Stimulated activated CD4-positive, alpha-beta T cell treated with anti-CD3 and anti-CD28 coated beads, Interleukin-1b, Interleukin-23, amount 100 ng/mL, for 1 hour (primary cell): ENCODE measurements at places on chromosomes 13 and 19.

- no peak for DNase-seq
Measured at GRCh38 chr13:34756136-34756535, 185.9 kb upstream of the NBEA start.

GRCh38 chr19:831407-832369, 4.1 kb downstream of the AZU1 start:
- no peak for DNase-seq

DNA sequence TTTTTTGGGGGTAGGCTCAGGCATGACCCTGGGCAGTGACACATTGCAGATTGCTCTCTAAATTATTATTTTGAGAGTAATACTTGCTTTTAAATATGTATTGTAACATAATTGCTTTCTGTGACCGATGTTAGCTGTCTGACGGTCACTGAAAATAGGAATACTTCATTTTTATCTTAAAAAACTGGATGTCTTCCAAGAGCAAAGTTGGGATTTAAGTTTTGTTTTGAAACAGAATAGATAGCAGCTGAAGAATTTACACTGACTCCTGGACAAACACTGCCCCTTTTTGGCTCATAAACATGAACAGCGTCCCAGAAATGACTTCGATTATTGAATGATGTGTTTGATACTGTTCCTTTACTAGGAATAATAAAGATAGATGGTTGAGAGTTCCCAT, 535.9 kb downstream of the GPC5 start:
- DNase-seq, result no peak

- peak; percentile 14 for DNase-seq
Measured at GRCh38 chr19:4759388-4760284, 31.9 kb upstream of the FEM1A start.

- no peak for DNase-seq
Measured at GRCh38 chr13:27822873-27823311, 30.6 kb downstream of the GSX1 start.

DNA sequence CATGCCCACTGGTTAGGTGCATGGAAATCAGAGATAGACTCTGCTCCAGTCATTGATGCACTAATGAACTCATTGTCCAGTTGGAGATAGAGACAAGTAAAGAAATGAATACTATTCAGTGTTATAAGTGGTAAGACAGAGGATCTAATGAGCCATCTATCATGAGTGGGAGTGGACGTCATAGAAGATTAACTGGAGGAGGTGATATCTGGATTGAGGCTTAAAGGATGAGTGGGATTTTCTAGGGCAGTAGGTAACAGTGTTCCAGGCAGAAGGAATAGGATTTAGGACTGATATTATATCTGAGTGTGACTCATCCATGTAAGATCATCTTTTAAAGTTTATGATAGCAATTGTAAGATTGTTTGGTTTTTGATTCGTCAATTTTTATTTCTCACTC, 152.2 kb upstream of the CSNK1A1L start:
- no peak for DNase-seq

- no peak for DNase-seq
Measured at GRCh38 chr13:21435687-21436151, 23.4 kb downstream of the ZDHHC20 start.

- DNase-seq, result no peak
Measured at GRCh38 chr19:49727217-49728030, 35.7 kb downstream of the TSKS start.

DNA sequence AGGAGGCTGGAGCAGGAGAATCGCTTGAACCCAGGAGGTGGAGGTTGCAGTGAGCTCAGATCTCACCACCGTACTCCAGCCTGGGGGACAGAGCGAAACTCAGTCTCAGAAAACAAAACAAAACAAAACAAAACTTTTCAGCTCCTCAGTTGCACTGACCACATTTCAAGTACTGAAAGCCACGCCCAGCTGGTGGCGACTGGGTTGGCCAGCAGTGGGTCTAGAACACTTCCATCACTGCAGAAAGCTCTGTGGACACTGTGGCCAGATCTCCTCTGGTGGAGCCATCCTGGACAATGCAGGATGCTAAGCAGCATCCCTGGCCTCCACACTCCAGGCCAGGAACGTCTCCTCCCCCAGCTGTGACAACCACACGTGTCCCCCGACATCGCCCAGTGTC, 21.1 kb downstream of the TLE2 start:
- no peak for DNase-seq

- DNase-seq, result no peak
Measured at GRCh38 chr13:45289936-45290563, 50.9 kb downstream of the TPT1 start.

DNA sequence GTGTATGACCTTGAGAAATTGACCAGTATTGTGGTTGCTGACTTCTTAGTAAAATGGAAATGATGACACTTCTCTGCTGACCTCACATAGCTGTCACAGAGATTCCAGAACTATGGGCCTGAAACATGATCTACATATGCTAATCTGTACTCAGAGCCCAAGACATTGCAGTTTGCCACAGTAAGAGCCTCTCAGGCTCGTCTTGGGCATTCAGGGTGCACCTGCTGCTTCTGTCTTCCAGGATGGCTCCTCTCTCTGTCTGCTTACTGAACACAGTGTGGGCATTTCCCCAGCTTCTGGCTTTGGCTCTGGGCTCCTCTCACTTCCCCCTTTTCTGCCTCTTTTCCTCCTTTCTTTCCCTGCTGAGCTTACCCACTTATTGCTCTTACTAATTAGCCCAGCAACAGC, 22.3 kb upstream of the SLC46A3 start:
- no peak for DNase-seq

DNA sequence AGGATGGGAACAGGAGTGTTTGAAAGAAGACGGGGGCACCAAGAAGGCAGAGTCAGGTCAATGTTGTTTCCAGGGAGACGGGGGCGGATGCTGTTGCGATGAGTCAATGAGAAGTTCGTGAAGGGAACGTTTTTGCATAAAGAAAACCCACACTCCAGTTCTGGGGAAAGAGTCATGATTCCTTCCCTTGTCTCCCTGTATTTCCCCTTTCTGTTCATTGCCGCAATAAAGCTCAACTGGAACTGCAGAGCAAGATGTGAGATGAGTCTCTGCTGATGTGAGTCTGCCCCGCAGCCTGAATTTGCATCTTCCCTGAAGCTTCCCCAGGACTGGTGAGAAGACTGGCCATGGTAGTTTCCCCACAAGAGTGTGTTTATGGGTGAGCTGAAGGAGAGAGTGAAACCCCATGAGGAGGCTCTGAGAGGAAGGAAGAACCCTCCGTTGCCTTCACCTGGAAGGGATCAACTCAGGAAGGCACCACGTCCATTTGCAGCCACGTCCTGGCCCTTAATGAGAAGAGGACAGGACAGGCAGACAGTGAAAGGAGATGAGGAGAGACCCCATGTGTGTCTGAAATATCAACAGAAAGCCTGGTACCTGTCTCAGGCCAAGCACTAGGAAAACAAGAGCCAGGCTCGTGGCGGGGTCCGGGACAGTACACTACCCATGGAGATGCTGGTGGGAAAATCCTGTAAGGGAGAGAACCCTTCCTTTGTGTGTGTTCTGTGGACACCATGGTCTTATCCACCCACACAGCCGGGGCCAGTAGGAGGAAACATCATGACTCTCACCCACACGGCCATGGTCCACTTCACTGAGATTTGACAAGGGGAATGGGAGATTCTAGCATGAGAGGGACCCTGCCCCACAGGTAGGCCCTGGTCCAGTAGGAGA, 13.7 kb downstream of the LILRA1 start:
- DNase-seq, result no peak

- DNase-seq, result no peak
Measured at GRCh38 chr19:15292847-15293582, 39.3 kb downstream of the BRD4 start.

- DNase-seq, result no peak
Measured at GRCh38 chr13:23751195-23751594, 138.0 kb downstream of the MIPEP start.

GRCh38 chr19:55251341-55252081, 7.3 kb downstream of the PPP6R1 start:
- DNase-seq, result no peak

GRCh38 chr19:37932985-37933936, 26.3 kb downstream of the SIPA1L3 start:
- no peak for DNase-seq

GRCh38 chr19:3201911-3202310, 16.2 kb downstream of the NCLN start:
- DNase-seq, result no peak

DNA sequence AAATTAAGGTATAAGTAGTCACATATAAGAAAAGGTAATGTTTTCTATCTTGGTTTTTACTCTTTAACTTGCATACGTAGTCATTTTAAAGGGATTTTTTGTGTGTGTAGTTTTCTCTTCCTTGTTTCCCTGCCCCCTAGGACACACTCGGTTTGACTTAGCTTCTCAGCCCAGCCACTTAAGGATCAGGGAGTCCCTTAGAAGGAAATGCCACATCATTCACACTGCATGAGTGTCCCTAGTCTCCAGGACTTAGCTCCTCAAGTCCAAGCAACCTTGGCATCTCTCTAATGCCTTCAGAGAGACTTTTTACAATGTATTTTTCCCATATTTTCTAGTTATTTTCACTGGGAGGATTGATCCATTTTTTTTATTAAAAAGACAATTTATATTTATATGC, 1407.7 kb downstream of the EFNB2 start:
- DNase-seq, result no peak

DNA sequence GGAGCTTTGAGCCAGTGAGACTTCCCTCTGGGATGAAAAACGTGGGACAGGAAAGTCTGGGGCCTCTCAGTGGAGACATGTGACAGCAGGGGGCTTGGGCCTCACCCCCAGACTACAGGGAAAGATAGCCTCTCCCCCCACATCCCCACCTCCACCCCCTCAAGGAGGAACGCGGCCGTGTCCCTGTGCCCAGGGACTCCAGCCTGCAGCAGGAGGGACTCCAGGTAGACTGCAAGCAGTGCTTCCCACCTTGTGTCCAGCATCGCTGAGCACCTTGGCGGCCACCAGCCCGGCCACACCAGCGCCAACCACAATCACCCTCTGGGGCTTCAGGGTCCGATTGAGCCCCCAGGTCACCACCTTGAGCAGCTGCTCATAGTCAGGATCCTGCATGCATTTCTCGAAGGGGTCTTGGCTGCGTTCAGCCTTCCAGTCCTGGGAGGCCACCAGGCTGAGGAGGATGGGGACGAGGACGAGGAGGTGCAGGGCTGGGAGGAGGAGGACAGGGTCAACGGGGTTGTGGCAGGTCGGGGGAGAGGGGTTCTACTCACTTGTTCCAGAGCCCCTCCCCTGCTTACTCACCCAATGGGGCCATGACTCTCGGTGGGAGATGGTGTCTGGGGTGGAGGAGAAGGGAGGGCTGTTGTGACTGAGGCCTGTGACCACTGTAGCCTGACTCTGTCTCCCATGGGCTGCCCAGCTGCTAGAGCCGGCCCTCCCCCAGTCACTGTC, 955 bp downstream of the IL4I1 start:
- DNase-seq, result no peak

DNA sequence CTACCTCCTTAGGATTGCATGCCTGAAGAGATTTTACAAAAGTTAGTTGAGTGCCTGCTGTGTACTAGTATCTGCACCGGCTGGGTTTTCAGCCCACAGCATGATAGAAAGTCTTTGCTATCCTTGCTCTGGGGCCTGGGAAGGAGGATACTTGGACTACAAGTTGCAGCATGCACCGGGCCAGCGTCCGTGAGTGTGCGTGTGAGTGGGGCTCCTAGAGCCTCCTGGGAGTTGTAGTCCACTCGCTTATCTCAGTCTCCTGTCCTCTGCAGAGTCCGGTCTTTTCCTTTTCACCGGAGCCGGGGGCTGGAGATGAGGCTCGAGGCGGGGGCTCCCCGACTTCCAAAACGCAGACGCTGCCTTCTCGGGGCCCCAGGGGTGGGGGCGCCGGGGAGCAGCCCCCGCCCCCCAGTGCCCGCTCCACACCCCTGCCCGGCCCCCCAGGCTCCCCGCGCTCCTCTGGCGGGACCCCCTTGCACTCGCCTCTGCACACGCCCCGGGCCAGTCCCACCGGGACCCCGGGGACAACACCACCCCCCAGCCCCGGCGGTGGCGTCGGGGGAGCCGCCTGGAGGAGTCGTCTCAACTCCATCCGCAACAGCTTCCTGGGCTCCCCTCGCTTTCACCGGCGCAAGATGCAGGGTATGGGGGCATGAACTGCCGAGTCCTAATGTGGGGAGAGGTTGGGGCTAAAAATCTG, 20.6 kb downstream of the BRSK1 start:
- DNase-seq, result no peak

GRCh38 chr13:44969551-44970484, 19.5 kb downstream of the NUFIP1 start:
- DNase-seq, result no peak

DNA sequence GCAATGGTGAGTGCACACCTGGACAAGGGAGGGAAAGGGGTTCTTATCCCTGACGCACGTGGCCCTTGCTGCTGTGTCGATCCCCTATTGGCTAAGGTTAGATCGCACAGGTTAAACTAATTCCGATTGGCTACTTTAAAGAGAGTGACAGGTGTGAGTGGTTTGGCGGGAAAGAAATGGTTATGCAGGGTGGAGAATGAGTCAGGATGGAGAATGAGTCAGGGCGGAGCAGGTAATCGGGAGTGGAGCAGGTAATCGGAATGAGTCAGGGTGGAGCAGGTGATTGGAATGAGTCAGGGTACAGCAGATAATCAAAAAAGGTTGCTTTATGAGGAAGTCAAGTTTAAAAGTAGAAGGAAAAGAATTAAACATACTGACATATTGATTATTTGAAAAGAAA, 24.4 kb upstream of the SIAH3 start:
- no peak for DNase-seq

- no peak for DNase-seq
Measured at GRCh38 chr19:35031072-35031881, 1.0 kb downstream of the SCN1B start.

DNA sequence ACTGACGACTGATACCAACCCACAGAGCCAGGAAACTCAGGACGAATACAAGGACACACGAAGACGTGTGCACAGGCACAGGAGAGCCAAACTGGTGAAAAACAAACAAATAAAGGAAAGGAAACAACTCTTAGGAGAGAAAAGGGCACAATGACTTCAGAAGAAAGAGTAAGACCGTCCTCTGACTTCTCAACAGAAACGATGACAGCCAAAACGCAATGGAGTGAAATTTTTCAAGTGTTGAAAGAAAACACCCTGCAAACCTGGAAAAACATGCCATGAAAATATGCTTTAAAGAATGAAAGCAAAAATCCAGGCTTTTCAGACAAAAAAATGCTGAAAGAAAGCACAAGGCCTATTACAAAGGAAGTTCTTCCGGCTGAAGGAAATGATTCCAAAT, 24.6 kb upstream of the PLPP2 start:
- no peak for DNase-seq

DNA sequence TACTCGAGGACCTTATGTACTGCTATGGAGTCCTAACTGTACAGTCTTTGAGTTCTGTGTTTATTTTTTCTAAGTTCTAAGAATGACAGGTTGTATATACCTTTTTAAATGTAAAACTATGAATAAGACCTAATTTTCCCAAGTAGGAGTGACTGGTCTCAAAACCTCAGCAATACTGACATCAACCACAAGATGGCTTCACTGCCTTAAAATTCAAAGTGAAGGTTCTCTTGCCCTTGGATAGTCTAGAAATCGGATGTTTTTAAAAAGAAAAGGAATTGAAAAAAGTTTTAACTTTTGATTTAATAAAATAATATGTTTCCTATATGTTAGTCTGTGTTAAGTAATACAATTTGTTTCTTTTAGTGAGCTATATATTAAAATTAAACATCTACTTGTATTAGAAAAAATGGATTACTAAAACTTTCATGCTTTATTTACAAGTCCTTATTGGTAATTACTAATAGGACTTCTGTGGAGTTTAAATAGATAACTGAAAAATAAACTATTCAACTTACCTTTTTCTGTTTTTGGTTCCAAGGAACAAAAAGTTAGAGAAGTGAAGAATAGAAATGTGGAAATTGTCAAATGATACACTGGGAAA, 52.0 kb downstream of the TDRD3 start:
- DNase-seq, result no peak

- no peak for DNase-seq
Measured at GRCh38 chr19:13090511-13091231, 12.0 kb downstream of the LYL1 start.

GRCh38 chr13:106942563-106942962, 374.6 kb upstream of the ARGLU1 start:
- no peak for DNase-seq
